ENCODE measurements at places on chromosomes 5 and 9.

DNA sequence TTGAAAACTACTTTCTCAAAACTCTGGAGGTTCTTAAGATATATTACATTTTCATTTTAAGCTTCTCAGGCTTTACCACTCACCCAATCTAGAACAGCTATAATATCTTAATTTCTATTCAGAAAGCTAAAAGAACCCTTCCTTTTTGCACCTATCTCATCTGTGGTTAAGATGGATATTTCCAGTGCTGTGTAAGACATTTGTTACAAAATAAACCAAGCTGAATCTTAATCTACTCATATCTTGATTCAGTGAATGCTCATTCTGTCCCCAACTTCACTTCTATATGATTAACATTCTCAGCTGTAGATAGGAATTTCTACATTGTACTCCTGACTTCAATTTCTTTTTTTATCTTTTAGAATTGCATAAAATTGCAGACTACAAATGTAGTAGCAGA, 15.0 kb downstream of the ABHD17B start:
- DNase-seq = no peak

GRCh38 chr5:141598391-141599345, 20.1 kb downstream of the DIAPH1 start:
- DNase-seq = no peak

DNA sequence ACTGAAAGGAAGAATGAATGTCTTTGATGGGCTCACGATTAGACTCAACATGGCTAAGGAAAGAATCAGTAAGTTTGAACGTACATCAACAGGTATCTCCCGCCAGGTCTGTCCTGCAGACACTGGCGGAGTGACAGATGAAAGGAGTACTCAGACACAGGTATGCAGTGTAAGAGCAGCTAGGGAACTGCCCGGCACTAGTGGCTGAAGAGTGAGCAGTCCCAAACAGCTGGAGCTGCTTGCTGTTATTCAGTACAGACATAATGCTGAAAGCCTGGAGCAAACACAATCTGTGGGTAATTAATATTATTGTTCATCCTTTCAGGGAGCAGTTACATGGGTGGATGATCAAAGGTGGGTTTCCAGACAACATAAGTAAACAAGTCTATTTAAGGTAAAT, 835.5 kb downstream of the TLE4 start:
- no peak for DNase-seq

- DNase-seq = no peak
Observed at GRCh38 chr5:178475422-178475821, 114.8 kb downstream of the COL23A1 start.

DNA sequence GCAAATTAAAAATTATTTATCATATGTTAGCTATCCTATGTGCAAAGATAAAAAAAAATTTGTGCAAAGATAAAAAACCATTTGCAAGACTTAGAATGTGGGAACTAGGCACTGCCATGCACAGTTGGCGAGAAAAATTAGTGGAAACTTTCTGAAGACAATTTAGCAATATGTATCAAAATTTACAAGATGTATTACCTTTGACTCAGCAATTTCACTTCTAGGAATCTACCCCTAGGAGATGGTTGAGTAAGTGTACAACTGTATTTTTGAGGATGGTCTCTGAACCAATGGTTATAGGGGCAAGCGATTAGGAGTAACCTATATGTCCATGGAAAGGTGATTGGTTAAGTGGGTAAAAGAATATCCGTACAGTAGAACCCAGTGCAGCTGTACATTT, 88.9 kb downstream of the FGF1 start:
- no peak for DNase-seq

DNA sequence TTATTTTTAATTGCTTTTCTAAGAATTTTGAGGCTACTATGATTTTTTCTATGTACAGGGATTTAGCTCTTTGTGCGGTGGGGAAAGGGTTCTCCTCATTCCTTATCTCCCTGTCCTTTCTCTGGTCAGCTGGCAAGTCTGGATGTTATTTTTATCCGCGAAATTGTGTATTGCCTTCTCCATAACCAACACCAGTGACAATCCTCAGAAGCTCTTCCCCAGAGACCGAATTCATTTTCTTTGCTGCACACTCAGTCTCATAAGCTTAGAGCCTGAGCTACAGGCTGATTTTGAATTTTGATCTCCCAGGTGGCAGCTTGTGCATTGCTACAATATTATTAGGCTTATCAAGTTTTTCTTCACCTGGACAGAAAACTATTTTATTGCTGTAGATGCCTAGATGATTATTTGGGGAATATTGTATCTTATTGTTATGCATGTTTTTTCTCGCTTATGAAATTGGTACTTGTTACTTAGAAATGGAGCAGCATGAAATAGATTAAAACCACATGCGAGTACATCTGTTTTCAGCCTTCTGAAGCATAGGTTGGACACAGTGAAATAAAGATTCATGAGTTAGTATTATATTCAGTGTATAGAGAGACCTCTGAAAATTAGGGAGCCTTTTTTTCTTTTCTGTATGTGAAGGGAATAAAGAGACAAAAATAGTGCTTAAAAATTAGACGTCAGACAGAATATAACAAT, 27.3 kb downstream of the CPEB4 start:
- DNase-seq = no peak

GRCh38 chr5:96936431-96937320, 796 bp downstream of the LNPEP start:
- DNase-seq = no peak

DNA sequence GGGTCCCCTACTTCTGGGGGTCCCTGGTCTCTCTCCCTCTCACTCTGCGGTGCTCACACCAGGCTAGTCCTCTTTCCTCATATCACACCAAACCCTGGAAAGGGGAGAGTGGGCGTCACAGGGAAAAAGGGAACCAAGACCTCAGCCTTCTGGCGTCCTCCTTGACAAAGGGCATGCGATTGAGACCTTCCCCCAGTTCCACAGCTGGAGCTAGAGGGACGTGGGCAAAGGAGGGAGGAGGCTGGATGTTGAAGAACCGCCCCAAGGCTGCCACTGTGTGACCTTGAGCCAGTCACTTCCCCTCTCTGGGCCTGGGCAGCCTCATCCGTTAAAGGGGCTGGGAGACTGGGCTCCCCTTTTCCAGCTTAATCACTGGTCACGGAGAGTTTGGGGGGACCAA, 18.5 kb upstream of the TOR2A start:
- DNase-seq = no peak

DNA sequence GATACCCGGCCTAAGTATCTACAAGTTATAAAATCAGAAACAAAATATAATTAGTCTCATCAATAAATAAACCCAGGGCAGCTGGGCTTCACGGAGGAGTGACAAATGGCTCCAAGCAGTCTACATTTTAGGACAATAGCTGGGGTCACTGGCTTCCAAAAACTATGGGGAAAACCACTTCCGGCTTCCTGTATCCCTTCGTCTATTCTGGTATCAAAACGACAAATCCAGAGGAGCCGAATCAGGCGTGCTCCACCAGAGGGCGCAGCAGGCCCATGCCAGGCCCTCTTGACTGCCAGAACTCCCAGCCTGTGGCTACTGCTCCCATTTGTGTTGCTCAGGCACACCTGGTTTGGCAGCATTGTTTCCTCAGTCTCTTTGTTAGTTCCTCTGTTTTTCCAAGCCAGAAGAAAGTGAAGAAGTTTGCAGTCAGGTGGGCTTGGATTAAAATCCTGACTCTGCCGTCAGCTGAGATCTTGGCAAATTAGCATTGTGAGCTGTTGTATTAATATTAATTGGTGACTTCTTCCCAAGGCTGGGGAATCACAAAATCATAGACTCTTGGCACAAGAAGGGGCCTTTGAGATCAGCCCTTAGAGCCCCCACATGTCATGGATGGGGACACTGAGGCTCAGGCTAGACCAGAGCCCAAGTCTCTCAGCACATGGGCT, 11.6 kb upstream of the RAB14 start:
- DNase-seq = peak; percentile 84

GRCh38 chr5:97427235-97427634, 244.2 kb upstream of the RIOK2 start:
- no peak for DNase-seq

- no peak for DNase-seq
Observed at GRCh38 chr9:108863891-108864290, 1.8 kb downstream of the ACTL7A start.

DNA sequence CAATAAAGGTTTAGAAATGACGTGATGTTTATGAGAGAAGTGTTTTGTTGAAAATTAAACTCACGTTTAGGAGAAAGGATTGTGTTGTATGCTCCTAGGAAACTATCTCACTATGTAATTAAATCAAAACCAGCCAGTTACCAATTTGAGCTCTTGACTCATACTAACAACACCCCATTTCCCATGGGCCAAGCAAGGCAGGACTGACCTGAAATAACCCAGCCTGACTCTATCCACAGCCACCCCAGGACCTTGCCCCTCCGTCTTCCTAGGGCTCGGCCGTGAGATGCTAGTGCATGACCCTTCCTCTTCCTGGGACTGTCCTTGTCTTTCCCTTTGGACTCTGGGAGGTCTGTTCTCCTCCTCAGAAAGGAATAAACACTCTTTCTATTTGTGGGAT, 16.4 kb downstream of the TLR4 start:
- no peak for DNase-seq

DNA sequence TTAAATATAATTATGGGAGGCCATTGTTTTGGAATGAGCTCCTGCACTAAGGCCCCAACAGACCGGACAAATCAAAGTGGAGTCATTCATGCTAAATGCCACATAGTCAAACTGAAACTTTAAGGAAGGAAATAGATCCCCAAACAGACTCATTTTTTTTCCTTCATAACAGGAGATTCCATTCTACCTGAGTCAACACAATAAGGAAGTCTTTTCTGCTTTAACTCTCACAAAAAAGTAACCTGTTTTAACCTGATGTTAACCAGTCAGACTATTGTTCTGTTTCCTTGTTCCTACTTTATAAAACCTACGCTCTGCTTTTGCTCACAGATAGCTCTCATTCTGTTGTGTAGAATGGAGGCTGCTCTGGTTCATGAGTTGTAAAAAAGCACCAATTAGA, 234.9 kb downstream of the YTHDC2 start:
- no peak for DNase-seq

- no peak for DNase-seq
Observed at GRCh38 chr5:7673658-7674057, 177.3 kb downstream of the CFAP90 start.

Measured in SHP77 treated with DMSO at 0.1 percent for 48 hours (cell line).